CD4-positive, alpha-beta T cell treated with Interleukin-15 for 1 hour (primary cell): ENCODE measurements at places on chromosomes 2 and 18.

GRCh38 chr18:750456-750855 lies 38.0 kb upstream of the ENOSF1 start:
- no peak for DNase-seq

DNA sequence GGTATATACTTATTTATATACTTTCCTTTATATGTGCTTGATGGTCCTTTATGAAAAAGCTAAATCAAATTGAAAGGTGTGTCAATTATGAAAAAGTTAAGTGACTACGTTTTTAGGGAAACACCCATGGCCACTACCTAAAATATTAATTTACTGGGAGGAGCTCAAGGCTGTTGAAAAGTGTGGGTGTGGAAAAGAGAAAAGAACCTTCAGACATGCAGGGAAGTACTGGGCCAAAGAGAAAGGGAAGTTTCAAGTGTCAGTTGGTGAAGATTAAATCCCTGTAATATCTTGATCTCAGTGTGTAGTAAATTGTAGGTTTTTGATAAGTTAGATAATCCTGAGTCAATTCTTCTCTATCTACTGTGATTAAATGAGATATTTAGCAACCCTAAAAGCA lies 6.2 kb upstream of the GKN1 start:
- DNase-seq, result no peak

- no peak for DNase-seq
Measured at GRCh38 chr18:74942319-74942910, 266.5 kb downstream of the PTGR3 start.

DNA sequence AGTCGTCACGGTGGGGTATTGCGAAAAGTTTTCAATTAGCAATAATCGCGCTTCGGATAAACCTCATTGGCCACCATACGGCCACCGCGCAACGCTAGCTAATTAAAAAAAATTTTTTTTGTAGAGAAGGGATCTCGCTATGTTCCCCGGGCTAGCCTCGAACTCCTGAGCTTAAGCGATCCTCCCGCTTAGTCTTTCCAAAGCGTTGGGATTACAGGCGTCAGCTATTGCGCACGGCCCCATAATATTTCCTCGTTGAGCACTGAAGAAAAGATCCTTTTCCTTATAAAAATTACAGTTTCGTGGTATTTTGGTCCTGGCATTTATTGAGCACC lies 759 bp upstream of the ACTR1B start:
- no peak for DNase-seq

- DNase-seq, result no peak
Measured at GRCh38 chr2:52934920-52935640, 832.5 kb upstream of the CHAC2 start.

GRCh38 chr18:69588301-69588700 lies 187.6 kb downstream of the DOK6 start:
- DNase-seq, result no peak

GRCh38 chr2:48250943-48251342 lies 279.0 kb upstream of the STON1 start:
- no peak for DNase-seq

- DNase-seq, result no peak
Measured at GRCh38 chr2:24016376-24016761, 6.5 kb downstream of the MFSD2B start.

DNA sequence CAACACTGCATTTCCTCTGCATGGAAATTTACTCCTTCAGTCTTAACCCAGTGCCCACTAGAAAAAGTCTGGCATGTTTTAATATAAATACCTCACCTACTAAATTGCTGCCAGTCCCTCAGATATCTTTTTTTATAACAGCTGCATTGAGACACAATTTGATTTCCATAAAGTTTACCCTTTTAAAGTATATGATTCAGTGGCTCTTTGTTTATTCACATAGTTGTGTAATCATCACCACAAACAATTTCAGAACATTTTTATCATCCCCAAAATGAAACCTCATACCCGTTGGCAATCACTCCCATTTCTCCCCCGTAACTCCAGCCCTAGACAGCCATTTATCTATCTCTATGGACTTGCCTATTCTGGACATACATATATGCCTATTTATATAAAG lies 17.0 kb upstream of the FRZB start:
- DNase-seq, result no peak
